ENCODE measurements at places on chromosomes 4 and X.

- H3K4me3 ChIP-seq, result no peak overlapping the region
- H3K27ac ChIP-seq, result no peak overlapping the region
Observed at GRCh38 chr4:141730805-141731204, 94.4 kb downstream of the IL15 start.

GRCh38 chr4:119046263-119046662 lies 89.4 kb upstream of the MYOZ2 start:
- H3K4me1 ChIP-seq, result no peaks in the 10 kb centered on the region
- DNase-seq, result no peak
- H3K36me3 ChIP-seq, result no peaks in the 10 kb centered on the region
- no peak overlapping the region for H3K4me3 ChIP-seq

GRCh38 chrX:8010105-8010504 lies 82.9 kb upstream of the PNPLA4 start:
- no peaks in the 10 kb centered on the region for H3K36me3 ChIP-seq
- H3K27ac ChIP-seq, result no peak overlapping the region
- H3K27me3 ChIP-seq, result no peaks in the 10 kb centered on the region

DNA sequence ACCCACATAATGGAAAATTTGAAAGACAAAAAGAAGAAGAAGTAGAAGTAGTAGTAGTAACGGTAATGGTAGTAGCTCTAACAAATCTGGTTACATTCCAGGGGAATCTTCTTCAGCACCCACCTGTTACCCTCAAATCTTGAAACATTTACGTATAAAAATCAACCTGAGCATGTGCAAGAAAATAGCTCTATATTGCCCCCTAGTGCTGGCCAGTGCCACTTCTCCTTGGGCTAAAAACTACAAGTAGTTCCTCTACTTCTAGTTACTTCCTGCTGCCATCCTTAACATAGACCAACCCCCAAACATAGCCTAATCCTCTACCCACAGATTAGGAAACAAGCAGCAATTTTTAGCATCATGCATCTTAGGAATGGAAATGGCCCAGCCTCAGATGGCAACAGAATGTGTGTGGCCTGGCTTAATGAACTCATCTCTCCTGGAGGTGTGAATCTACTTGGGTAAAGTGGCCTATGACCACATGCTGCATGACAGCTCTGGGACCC lies 3.1 kb downstream of the PDGFC start:
- H3K27ac ChIP-seq, result no peak overlapping the region
- no peaks in the 10 kb centered on the region for H3K36me3 ChIP-seq
- DNase-seq, result no peak
- H3K4me3 ChIP-seq, result no peak overlapping the region

DNA sequence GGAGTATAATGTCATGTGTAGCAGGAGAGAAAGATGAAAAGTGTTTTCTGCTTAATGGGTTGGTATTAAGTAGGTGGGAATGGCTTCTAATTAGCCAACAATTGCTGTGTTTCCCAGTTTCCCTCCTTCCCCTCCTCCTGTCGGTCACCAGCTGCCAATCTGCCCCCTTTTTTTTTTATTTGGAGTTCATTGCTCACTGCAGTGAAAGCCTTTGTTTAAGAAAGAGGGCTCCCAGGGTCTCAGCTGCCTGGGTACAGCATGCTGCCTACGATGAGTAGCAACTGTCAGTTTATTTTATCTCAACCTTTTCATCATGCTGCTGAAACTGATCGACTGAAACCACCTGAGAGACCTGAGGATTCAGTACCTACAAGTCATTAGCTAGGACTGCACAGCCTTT lies 149.0 kb downstream of the POU4F2 start:
- peaks cover 2% of the 10 kb centered on the region for H3K27me3 ChIP-seq
- H3K4me3 ChIP-seq, result no peak overlapping the region
- DNase-seq, result no peak
- no peaks in the 10 kb centered on the region for H3K36me3 ChIP-seq
- no peak overlapping the region for H3K27ac ChIP-seq

GRCh38 chr4:117225471-117225870 lies 140.1 kb upstream of the TRAM1L1 start:
- no peaks in the 10 kb centered on the region for H3K36me3 ChIP-seq
- H3K27ac ChIP-seq, result no peak overlapping the region
- no peaks in the 10 kb centered on the region for H3K27me3 ChIP-seq
- no peaks in the 10 kb centered on the region for H3K4me1 ChIP-seq

GRCh38 chr4:23279377-23279986 lies 586.7 kb downstream of the GBA3 start:
- H3K36me3 ChIP-seq, result no peaks in the 10 kb centered on the region
- no peak overlapping the region for H3K4me3 ChIP-seq
- no peak overlapping the region for H3K27ac ChIP-seq
- H3K4me1 ChIP-seq, result no peaks in the 10 kb centered on the region

DNA sequence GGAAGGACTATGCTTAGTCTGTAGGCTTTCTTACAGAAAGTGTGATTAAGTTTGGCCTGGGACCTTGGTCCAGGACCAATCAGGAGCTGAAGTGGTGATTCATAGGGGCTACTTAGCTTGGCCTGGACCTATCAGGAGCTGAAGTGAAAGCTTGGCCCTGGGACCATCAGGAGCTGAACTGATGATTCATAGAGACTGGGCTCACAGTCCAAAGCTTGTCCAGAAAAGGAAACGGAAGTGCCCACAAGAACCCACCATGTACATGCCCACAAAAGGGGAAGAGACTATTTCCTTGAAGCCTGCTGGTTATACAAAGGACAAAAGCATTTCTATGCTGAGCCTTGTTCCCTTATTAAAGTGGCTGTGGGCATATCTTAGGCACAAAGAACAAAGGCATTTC lies 12.6 kb downstream of the TENT5D start:
- H3K4me3 ChIP-seq, result no peak overlapping the region
- H3K4me1 ChIP-seq, result no peaks in the 10 kb centered on the region
- H3K27ac ChIP-seq, result no peak overlapping the region
- H3K27me3 ChIP-seq, result no peaks in the 10 kb centered on the region
